ENCODE measurements at places on chromosomes 7 and 10.

- no peak for DNase-seq
Observed at GRCh38 chr10:57145548-57145947, 784.5 kb upstream of the ZWINT start.

DNA sequence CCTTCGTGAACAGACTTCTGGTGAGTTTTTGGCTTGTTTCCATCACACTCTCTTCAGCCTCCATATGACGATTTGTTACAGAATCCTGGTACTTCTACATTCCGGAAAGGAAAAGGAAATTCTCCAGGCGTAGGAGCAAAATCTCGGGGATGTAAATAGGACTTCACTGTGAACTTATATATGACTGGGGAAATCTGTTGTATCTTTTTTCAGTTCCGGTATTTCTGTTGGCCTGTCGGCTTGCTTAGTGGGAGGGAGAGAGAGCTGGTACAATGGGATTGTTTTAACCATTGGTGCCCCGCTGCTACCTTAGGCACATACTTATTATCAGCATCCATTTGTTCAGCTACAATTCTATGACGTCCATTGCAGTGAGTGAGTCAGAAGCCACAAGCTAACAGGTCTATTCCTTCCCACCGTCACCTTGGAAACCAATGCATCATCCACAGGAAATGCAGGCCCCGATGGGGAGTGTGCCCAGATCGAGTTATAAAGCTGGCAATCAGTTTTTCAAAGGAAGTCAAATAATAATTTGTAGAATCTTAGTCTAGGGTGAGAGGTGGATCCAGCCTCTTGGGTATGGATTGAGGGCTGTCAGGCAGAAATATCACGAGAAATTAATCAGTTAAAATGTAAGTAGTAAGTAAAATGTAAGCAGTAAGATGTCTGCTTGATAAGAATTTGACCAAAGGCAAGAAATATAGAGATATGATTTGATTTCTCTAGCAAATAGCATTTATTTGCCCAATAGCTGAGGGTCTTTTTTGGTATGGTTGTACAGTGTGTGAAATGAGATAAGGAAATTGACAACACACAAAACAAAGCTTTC is 92.0 kb upstream of the MKLN1 start:
- DNase-seq: peak; percentile 88

DNA sequence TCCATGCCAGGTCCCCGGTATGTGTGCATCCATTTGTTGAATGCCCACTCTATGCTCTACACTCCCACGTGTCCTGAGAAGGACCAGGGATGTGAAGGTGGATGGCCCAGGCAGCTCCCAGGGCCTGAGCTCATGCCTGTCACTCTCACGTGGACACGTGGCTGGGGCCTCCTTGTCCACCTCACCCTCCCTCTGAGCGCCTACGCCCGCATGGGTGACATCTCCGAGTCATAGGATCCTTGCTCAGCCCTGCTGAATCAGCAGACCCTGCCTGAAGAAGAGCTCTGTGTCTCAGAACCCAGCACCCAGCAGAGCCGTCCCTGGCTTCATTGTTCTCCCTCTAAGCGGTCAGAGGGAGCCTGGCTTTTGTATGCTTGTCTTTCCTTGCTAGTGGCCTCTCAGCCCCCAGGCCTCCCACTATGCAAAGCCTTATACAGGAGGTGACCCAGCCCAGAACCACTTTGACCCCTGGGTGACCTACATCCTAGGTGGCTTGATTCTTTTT is 107.9 kb upstream of the PPIF start:
- peak; percentile 68 for DNase-seq

- DNase-seq: no peak
Observed at GRCh38 chr10:112755446-112756234, 194.4 kb upstream of the TCF7L2 start.

GRCh38 chr7:60017-60675 is 132.2 kb upstream of the FAM20C start:
- DNase-seq: no peak

GRCh38 chr10:18566177-18566576 is 85.2 kb downstream of the NSUN6 start:
- no peak for DNase-seq

DNA sequence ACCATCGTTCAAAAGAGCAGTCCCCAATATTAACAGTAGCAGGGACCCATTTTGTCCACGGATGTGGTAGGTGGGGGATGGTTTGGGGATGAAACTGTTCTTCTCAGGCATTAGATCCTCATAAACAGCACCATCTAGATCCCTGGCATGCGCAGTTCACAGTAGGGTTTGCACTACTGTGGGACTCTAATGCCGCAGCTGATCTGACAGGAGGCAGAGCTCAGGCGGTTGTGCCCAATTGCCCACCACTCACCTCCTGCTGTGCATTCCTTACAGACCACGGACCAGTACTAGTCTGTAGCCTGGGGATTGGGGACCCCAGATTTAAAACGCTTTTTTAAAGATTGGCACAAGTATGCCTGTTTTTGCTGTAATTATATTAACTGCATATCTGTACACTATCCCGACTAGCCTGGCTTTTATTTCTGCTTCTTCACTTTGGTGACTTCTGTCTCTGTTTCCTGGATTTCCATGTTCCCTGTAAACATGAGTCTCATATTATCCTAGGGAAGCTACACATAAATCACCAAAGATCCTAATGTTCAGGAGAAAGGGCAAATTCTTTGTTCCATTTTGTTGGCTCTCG is 163.3 kb upstream of the AKR1E2 start:
- no peak for DNase-seq

DNA sequence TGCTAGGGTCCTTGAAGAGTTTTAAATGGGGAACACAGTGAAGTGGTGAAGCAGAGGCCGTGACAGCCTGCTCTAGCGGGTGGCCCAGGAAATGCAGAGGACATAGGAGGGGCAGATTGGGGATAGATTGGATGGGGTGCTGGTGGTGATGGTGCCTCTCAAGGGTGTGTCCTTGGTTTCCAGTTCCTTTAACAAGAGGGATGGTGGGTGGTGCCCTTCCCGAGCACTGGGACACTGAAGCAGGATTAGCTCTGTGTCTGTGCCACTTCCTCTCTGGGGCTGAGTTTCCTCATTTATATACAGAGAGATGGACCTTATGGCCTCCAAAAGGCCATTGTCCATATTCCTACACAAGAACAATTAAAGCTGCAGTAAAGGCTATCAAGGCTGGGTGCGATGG is 285.5 kb downstream of the TCF7L2 start:
- peak; percentile 16 for DNase-seq

GRCh38 chr10:59962756-59963155 is 56.4 kb upstream of the CCDC6 start:
- DNase-seq: no peak

DNA sequence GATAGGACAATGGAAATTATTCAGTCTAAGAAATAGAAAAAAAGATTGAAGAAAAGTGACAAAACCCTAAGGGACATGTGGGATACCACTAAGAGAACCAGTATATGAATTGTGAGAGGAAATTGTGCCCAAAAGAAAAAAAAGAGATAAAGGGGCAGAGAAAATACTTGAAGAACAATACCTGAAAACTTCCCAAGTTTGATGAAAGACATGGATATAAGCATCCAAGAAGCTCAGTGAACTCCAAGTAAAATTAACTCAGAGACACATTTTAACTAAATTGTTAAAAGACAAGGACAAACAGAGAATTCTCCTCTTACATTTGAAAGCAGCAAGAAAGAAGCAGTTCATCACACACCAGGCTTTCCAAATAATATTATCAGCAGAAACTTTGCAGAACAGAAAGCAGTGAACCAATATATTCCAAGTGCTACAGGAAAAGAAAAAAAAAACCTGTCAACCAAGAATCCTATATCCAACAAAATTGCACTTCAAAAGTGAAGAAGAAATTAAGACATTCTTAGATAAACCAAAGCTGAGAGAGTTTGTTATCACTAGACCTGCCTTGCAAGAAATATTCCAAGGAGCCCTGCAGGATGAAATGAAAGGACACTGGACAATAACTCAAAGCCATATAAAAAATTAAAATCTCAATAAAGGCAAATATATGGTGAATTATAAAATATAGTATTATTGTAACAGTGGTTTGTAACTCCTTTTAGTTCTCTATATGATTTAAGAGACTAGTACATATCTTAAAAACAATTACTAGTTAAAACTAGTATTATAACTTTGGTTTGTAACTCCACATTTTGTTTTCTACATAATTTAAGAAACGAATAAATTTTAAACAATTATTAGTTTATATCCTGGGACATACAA is 470.0 kb downstream of the PTPRN2 start:
- DNase-seq: no peak

- DNase-seq: no peak
Observed at GRCh38 chr10:4176500-4177281, 391.7 kb upstream of the KLF6 start.

DNA sequence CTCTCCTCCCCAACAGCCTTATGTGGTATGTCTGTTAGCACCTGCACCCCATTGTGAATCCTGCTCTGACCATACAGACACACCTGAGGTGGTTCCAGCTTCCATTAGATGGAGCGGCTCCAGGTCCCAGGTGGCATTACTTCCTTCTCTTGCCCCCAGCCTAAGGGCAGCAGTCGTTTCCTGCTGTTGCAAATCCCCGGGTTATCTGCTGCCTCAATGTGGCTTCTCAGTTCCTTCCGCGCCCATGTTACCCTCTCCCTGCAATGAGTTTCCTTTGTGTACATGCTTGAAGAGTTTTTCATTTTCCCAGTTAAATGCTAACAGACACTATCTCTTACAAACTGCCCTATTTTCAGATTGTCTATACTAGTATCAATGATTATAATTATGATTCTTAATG is 62.8 kb upstream of the PRKCQ start:
- no peak for DNase-seq

GRCh38 chr10:128629111-128630096 is 503.2 kb upstream of the MKI67 start:
- DNase-seq: no peak

- DNase-seq: no peak
Observed at GRCh38 chr10:90884431-90884830, 12.7 kb downstream of the RPP30 start.

DNA sequence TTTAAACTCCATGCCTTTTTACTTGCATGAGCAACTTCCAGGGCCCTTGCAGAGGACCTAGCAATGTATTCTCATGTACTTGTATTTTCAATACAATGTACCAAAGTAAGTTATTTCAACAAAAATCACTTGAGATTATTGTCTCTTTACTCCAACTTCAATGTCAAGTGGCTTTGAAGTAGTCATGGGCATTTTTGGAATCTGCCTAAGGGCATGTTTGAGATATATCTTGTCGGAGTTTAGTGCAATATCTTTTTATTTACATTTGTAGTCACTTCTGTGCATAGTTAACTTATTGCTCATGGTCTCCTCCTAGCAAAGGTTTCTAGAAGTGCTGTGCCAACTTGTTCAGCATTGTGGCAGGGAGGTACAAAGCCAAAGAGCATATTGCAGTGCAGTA is 508.7 kb upstream of the SEMA3D start:
- DNase-seq: no peak

- no peak for DNase-seq
Observed at GRCh38 chr7:124713086-124713485, 52.5 kb downstream of the GPR37 start.

GRCh38 chr10:132382231-132382922 is 14.6 kb upstream of the PWWP2B start:
- DNase-seq: no peak
